D721Med (cell line): ENCODE measurements at places on chromosomes 7 and 10.

DNA sequence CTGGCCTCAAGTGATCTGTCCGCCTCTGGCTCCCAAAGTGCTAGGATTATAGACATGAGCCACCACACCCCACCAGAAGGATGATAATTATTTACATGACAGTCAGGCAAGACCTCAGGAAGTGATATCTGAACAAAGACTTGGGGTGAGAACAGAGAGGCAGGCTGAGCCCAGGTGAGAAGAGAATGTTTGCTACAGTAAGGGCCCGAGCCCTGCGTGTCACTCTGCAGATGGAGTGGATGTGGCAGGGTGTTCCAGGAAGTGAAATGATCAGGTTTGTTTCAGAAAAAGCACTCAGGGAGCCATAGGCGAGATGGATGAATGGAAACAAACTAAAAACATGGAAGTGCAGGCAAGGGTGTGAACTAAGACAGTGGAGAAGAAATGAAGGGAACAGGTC is 22.2 kb downstream of the SFMBT2 start:
- no peak for DNase-seq

DNA sequence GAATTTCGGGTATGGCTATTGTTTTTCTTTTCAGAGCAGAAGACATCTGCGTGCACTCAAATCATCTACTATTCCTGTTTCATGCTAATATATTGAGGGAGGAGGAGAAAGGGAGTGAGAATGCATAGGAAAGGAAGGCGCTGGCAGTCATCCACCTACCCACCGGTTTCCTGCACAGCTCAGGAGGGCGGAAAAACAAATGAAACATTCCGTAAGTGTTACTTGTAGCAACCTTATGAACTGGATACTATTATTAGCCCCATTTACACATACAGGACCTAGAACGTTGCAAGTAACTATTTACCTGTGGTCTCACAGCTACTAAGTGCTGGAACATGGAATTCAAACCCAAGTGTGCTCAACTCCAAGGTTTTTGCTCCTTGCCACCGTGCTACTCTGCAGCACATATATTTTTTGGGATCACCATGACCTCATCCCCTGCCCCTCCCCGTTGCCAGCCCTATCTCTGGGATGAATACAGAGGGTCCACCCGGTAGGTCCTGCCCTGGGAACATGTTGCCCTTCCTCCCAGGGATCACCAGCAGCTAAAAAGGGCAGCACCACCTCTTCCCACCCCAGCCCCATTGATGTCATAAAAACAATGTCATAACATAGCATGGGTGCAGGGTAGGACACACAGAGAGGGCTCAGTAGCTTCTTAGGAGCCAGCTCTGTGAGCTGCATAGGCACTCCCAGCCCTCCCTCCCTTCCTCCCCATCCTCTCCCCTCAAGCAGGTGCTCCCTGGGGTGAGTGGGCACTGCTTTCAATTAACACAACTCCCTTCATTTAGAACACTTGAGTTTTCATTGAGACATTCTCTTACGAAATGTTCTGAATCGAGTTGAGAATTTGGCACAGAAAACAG is 16.9 kb downstream of the GFRA1 start:
- DNase-seq = no peak

DNA sequence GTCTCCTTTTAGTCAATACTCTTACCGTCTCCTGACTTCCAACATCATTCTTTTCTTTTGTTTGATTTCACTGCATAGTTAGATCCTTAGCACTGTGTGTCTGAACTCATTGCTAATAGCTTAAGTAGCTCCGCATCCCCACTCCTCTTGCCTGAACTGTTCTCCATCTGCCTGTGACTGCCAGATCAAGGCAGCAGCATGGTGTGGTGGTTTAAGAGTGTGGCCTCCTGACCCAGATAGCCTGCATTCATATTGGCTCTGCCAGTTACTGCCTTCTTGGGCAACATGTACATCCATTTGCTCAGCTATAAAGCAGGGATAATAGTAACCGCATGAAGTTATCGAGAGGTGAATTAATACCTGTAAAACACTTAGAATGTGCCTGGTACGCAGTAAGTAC is 50.8 kb downstream of the SUFU start:
- no peak for DNase-seq

- DNase-seq = no peak
Measured at GRCh38 chr7:107712896-107713295, 31.0 kb upstream of the CBLL1 start.

DNA sequence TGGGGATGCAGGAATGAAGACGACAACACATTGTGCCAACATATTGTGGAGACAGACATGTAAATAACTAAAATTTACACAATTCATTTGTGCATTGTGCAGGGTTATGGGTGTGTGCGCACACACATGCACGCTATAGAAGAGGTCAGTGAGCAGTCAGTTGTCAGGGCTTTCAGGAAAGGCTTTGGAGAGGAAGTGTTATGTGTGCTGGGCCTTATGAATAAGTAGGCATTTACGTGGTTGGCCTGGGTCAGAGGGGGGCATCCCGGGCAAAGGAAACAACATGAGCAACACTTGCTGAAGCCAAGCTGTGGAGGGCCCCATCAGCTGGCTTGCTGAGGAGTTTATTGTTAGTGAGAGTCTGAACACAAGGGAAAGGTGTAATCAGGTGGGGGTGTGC is 4.1 kb downstream of the PRXL2A start:
- no peak for DNase-seq

DNA sequence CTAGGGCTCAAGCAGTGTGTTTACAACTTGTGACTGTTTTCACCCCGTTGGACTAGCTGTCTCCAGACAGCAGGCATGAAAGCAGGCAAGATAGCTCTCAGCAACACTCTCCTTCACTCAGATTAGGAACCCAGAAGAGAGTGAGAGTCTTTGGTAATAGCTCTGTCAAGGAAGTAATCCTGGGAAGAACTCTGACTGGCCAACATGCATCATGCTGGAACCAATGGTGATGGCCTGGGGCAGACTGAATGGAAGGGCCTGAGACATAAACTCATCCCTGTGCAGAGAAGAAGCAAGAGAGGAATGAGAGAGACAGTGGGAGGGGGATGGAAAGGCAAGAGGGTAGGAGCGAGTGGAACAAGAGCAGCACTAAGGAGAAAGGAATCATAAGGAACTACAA is 48.9 kb downstream of the AKR1D1 start:
- DNase-seq = no peak

GRCh38 chr7:63105978-63106377 is 892.7 kb upstream of the ZNF722 start:
- DNase-seq = no peak

- DNase-seq = no peak
Measured at GRCh38 chr7:115135769-115136410, 214.0 kb downstream of the MDFIC start.

DNA sequence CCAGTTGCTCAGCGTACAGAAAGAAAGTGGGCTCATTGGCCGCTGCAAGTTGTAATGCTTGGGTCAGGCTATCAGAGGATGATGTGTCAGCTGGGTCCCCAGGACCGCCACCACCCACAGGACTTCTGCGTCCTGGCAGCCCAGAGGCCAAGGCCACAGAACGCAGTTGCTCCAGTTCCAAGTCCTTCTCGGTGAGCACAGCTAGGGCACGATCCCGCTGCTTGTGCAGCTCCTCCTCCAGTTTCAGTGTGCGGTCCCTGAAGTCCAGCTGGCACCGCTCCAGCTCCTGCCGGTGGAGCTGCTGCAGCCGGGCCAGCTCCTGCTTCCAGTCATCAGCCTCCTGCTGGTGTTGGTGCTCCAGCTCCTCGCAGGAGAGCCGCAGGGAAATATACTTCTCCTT is 3.0 kb downstream of the GCC1 start:
- no peak for DNase-seq

DNA sequence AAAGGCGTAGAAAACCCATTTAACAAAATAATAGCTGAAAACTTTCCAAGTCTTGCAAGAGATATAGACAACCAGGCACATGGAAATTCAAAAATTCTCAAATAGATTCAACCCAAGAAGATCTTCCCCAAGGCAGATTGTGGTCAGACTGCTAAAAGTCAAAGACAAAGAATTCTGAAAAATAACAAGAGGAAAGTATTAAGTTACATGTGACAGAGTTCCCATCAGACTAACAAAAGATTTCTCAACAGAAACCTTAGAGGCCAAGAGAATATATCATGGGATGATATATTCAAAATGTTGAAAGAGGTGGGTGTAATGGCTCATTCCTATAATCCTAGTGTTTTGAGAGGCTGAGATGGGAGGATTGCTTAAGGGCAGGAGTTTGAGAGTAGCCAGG is 59.8 kb downstream of the TMEM178B start:
- no peak for DNase-seq

DNA sequence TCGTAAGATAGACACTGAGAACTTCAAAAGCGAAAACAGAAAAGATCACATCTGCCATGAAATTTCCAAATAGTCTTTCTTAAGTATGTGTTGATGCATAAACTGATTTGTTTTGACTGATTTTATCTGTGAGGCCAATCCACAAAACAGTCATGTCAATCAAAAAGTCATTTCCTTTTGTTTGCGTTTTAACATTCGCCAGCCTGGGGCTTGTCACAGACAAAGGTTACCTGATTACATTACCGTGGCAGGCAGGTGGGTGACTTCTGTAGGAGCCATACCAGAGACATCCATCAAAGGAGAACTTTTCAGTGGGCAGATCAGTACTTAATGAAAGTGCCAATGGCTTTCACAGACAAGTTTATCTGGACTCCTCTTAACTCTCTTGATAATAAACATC is 45.5 kb upstream of the BET1 start:
- no peak for DNase-seq

DNA sequence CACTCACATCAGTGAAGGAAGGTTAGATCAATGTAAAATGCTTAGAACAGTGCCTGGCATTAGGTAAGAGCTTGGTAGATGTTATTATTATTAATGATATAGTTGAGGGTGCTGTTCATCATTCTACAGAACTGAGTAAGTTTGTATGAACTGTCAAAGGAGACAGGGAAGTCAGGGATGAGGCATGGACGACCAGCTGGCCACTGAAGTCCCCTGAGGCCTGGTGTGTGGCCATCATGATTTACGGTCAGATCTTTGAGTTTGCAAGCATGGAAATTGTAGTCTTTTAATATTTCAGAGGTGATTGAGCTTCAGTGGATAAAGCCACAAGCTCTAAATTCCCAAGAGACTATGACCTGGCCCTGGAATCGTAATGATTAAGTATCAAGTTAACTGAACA is 6.9 kb downstream of the ARMC3 start:
- DNase-seq = no peak

DNA sequence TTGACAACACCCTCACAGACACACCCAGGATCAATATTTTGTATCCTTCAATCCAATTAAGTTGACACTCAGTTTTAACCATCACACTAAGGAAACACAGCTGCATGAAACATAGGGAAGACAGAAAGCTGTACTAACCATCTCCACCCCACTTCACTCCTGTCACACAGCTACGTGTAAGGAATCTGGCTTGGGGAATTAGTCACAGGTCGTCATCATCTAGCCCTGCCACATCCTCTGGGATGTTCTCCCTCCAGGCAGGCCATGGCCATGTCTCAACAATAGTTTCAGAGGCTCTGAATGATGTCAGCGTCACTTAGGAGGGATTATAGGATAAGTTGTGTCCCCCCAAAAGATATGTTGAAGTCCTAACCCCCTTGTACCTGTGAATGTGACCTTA is 10.8 kb upstream of the SEMA3C start:
- no peak for DNase-seq
